Melanocyte of skin (primary cell): ENCODE measurements at places on chromosomes 13 and 19. TPM values are rescaled to one million over a fixed set of nuclear protein-coding genes. Genes with fewer than 3 reads are reported as not detected.

PALM3 gene
- under 0.01 TPM in 1 of 2 replicates, not detected in the other for total RNA-seq

HCST gene
- total RNA-seq = 1.1 TPM in 1 of 2 replicates, not detected in the other

KLK2 gene
- not detected in 2 replicates for total RNA-seq

KCTD12 gene
- 15.8 and 31.3 TPM in 2 replicates for total RNA-seq

FPR3 gene
- not detected in 2 replicates for total RNA-seq

ZNF486 gene
- total RNA-seq = 4.2 and 6.7 TPM in 2 replicates

CACNA1A gene
- total RNA-seq = 0.36 and 0.69 TPM in 2 replicates

DDX39A gene
- 65.1 and 95.3 TPM in 2 replicates for total RNA-seq

ZNF382 gene
- 17.4 and 21.0 TPM in 2 replicates for total RNA-seq

PNMA8A gene
- 1.00 and 1.9 TPM in 2 replicates for total RNA-seq

PSG6 gene
- not detected in 2 replicates for total RNA-seq

PRX gene
- 0.69 and 1.1 TPM in 2 replicates for total RNA-seq

GFY gene
- not detected in 2 replicates for total RNA-seq

ZNF420 gene
- total RNA-seq = 7.3 and 8.8 TPM in 2 replicates

TMEM255B gene
- 1.00 and 1.1 TPM in 2 replicates for total RNA-seq

LILRB3 gene
- total RNA-seq = not detected in 2 replicates

MAST1 gene
- total RNA-seq = 2.1 and 3.6 TPM in 2 replicates

KANK2 gene
- total RNA-seq = 66.1 and 112 TPM in 2 replicates
